Stimulated activated CD4-positive, alpha-beta T cell treated with anti-CD3 and anti-CD28 coated beads, Interleukin-15, amount 100 ng/mL, for 1 hour (primary cell): ENCODE measurements at places on chromosomes 7 and 10.

DNA sequence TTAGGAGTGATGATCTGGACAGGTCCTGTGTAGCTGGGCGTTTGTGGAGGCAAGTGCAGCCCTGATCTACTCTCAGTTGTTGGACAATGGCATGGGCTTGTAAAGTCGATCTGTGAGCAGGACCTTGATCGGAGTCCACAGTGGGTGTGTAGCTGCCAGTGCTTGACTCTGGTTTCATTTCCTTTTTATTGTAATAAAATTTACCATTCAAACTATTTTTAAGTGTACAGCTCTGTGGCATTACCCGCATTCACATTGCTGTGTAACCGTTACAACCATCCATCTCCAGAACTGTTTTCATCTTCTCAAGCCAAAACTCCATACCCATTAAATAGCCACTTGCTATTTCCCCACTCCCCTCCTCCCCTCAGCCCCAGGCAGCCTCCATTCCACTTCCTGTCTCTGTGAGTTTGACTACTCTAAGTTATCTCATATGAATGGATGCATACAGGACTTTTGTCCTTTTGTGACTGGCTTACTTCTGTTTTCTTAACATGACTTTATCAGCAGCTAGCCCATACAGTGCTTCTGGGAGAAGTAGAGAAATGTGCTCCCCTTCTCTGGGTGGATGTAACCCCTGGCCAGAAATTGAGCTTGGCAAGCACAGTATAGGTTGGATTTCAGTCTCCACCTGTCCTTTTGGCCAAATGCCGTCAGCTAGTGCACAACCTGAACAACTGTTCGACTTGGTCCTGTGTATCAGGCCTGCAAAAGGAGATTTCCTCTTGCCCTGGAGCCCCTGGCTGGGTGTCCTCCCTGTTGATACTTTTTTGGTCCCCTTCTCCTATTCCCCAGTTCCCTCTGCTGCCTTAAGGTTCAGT is 180.0 kb downstream of the LRMDA start:
- DNase-seq: no peak

DNA sequence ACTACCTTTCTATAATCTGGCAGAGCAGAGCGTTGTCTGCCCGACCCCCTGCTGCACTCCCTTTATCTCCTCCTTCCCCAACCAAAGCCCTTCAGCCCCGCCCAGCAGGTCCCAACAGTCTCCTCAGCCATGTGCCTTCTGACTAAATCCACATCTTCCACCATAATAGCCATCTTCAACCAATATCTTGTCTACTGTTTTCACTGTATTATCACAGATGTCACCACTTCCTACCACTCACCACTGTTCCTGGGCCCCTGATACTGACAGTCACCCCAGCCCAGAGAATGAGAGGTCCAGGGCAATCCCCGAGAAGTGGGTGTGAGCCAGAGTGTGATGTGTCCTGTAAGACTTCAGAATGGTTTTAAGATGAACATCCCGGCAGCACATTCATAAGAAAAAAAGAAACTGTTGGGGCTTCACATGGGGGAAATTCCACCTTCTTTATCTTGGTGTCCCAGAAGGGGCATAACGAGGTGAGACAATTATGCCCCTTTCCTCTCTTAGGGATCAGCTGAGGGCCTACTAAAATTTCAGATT is 25.3 kb downstream of the CCDC6 start:
- peak; percentile 42 for DNase-seq

DNA sequence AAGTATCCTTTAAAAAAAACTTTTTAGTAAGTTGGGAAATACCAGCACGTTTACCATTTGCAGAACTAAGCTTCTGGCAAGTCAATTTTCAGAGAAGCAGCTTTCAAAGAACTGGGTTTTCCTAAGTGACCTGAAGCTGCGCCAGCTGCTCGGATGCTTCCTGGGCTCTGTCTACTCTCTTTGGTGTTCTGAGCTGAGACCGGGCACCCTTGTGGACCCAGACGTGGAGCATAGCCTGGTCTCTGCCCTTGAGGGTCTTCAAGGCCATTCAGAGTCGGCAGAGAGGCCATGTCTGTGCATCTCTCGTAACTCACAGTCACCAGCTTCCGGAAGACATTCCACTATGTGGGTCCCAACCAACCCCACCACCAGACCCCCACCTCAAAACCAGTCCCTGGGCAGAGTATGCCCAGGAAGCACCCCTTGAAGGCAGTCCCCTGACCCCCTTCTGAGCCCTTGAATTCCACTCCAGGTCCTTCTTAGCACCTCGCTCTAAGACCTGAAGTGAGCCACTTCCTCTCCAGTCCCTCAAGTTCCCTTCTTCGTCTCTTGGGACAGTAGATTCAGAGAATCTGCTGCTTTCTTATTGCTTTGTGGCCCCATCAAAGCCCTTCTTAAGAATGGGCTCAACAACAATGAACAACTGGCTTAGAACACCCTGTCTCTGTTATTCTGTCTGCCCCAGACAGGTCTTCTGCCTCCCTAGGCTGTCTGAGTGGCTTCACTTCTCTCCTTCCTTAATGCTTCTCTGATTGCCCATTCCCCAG is 8.5 kb downstream of the CALML5 start:
- no peak for DNase-seq

DNA sequence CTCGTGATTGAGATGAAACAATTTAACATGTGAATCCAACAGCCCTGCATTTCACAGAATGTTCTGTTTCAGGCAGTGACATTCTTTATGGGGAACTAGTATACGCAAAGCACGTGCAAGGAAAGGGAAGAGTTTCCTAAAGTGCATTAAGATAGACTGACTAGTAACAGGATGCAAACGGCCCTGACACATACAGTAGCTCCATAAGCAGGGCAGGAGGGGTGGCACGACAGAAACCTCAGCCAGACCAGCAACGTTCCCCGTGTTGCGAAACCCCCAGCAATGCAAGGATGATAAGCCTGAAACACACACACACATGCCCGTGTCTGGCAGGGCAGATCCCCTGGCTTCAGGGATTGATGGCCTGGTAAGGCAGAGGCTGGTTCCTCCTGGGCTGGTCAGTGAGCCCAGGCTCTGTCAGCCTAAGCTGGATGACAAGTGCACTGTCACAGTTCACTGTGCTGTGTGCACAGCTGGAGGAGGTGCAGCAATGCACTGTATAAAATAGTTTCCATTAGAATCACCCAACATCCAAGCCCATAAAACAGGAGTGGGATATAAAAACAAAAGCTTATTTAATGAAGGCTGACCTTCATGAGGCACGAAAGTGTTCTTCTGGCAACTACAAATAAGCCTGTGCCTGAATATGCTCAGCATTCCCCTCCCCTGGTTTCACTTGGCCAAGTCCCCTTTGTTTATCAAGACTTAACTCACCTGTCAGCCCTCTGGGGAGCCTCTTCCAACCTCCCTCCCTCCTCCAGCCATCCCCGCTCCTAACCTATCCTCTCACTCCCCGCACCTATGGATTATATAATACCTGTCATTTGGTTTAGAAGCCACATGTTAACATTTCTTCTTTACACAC is 88.8 kb downstream of the GSAP start:
- no peak for DNase-seq

DNA sequence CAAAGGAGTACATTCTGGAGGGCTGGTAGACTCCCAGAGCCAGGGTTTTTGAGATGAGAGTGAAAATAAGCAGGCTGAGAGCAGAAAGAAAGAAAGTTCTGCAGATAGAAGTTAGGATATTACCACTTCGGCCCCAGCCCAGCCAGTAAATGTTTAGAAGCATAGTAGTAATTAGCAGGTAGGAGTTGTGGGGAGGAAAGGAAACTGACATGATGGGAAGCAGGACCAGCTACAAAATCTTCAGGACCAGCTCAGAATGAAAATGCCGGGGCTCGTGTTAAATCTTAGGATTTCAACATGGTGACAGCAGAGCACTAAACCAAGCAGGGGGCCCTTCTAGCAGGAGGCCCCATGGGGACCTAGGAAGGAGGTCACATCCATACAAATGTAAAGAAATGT is 28.7 kb downstream of the PRSS2 start:
- no peak for DNase-seq

DNA sequence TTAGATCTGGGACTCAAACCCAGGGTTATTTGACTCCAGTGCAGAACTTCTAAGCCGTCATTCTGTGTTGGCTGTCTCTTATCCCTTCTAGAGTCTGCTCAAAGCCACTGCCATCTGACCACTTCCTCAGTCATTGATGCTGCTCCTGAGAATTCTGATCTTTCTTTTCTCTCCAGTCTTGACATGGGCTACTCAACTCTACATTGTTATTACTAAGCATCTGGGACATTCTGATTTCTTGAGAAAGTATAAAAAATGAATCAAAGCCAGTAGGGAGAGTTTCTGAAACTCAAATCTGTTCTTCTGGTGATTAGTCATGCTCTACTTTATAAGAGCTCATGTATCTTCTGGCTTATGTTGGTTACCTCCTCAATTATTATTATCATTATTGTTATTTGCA is 48.7 kb downstream of the ANK3 start:
- no peak for DNase-seq
